ENCODE measurements at places on chromosomes 2 and 18. TPM values are rescaled to one million over a fixed set of nuclear protein-coding genes. Genes with fewer than 3 reads are reported as not detected.

DNA sequence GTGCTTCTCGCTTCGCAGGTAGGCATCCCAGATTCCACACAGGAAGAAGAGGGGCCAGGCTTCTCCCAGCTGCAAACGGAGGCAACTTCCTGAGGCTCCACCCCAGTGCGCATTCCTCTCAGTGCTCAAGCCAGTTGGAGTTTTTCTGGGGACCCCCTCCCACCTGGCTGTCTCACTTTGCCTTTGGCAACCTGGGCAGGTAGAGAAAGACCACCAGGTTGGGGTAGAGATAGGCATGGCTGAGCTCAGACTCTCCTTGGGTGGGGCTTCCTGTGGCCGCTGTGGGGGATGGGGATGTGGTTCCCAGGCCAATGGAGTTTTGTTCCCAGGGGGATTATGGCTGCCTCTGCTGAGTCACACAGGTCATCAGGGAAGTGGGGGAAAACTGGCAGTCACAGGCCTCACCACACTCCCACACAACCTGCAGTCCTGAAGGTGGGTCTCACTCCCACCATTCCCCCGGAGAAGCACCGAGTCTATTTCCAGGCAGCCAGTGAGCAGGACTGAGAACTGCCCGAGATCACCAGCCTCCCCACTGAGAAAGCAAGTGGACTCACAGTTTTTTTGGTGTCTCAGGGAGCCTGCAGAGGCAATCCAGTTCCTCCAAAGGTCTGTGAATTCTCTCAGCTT, 38.1 kb downstream of the SLC39A10 start:
- no peak for ATAC-seq

- no peak for ATAC-seq
Observed at GRCh38 chr2:242044313-242044590, 174.7 kb downstream of the RTP5 start.

GRCh38 chr2:120583851-120584570, 151.7 kb upstream of the GLI2 start:
- ATAC-seq, result no peak

DNA sequence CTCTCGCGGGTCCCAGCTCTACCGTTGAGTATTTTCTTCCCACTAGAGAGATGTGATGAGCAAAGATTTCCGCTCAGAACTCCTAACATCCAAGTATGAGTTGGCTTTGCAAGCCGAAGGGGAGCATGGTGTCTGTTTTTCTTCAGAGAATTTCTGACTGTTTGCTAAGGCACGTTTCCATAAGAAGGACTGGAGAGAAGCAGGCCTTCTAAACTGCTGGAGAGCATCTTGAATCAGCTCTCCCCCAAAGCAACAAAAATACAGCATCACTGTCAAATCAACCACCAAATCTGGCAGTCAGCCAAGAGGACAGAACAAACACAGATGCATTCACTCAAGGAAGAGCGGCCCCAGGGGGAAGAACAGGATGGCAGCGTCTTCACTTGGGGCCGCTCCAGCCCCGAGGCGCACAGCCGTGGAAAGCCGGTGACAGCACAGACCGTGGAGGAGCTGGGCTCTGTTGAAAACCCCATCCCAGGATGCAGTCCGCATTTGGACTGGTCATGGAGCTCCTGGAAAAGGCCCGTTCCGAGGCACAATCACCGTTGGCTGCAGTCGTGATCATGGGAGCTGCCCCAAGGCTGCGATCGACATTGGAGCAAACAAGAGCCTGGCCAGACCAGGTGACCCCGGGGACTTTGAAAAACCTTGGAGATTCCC, 101.4 kb downstream of the NFATC1 start:
- ATAC-seq, result peak; percentile 71

DNA sequence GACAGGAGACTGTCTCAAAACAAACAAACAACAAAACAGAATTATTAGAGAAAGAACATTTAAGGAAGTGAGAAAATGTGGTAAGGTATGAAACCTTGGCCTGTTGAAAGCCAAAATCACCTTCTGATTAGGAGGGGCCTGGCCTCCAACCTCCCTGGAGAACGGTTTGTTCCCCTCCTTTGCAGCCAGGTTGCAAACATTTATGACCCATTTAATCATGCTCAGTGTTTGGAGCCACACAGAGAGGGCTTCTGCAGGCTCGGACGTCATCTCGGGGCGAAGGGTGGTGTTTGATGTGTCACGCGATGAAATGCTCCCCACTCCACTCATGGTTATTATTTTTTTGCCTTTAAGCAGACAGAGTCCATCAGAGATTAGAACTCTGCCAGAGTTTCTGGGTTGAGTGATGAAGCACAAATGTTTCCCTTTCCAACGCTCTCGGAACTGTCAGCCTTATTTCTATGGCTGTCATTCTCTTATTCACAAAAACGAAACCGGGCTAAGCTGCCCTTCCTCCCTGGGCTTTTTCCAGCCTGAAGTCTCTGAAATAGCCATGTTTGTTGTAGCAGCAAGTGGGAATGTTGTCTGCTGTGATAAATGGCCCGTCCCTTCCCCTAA, 33.6 kb upstream of the ROCK2 start:
- peak; percentile 46 for ATAC-seq

The HOXD13 gene
- not detected for total RNA-seq

The RGPD4 gene
- not detected for total RNA-seq

The PLA2R1 gene
- 6.8 TPM for total RNA-seq

All from gastroesophageal sphincter (tissue), 4 donors.